ENCODE measurements at places on chromosomes 7 and 10. TPM values are rescaled to one million over a fixed set of nuclear protein-coding genes. Genes with fewer than 3 reads are reported as not detected.

The SLC18A3 gene
- not detected for total RNA-seq

The OPN1SW gene
- total RNA-seq: not detected

The CYP17A1 gene
- not detected for total RNA-seq

The PTPRN2 gene
- total RNA-seq: 0.11 TPM

The TAS2R41 gene
- not detected for total RNA-seq

The H2BK1 gene
- not detected for total RNA-seq

Data from uterine smooth muscle cell (primary cell).